ENCODE measurements at places on chromosomes 3 and 15.

DNA sequence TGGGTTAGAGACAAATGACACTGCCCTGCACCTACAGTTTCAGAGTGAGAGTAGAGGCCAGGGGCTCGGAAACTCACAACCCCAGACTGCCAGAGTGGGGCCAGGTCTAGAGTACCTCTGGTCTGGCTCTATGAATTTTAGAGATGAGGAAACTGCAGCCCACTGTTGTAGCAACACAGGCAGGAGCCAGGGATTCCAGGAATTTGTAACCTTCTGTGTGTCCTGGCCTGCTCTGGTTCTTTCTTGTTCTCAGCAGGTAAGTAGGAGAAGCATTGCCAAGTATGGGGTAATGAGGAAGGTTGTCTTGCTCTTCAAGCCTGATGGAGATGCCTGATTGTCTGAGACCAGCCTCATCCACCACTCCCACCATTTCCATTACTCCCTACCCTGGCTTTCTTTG, 221.8 kb downstream of the UACA start:
- no peak for DNase-seq

- DNase-seq, result no peak
These were observed 22.5 kb downstream of the TTC21A start for GRCh38 chr3:39130026-39130425.

DNA sequence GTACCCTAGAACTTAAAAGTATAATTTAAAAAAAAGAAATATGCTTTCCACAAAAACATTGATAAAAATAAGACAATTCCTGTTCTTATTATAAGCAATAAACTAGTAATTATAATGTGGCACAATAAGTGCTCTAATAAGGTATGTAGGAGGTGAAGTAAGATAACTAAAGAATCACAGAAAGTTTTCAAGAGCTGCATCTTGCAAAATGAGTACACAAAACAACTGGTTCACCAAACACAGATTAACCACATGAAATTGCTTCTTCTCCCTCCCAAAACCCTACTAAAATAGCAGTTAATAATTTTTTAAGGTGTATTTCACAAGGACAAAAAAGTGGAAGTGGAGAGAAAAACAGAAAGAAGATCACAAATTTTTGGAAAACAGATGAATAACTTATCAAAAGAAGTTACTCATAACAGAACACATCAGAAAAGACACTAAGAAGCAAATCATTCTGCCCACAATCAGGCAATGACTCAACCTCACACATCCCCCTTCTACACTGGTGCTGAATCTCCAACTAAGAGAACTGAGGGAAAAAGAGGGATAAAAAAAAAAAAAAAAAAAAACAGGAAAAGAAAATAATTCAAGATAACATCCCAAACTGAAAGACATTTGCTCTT, 64.2 kb downstream of the TBC1D5 start:
- no peak for DNase-seq

GRCh38 chr3:10170915-10171478, 6.3 kb downstream of the IRAK2 start:
- DNase-seq, result no peak

DNA sequence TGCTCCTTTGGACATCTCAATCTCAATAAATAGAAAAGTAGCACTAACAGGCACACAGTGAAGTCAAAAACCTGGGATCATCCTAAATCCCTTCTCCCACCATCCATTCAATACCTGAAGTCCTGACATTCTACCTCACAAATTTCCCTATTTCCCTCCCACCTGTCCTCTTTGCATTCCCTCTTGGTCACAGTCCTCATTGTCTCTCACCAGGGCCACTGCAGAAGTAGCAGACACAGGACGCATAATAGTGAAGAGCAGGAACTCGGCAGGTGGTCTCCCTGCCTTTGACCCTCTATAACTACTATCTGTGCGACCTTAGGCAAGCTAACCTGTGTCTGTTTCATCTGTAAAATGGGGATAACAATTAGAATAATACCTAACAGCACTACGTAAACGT, 2.3 kb downstream of the THOC7 start:
- DNase-seq, result no peak

DNA sequence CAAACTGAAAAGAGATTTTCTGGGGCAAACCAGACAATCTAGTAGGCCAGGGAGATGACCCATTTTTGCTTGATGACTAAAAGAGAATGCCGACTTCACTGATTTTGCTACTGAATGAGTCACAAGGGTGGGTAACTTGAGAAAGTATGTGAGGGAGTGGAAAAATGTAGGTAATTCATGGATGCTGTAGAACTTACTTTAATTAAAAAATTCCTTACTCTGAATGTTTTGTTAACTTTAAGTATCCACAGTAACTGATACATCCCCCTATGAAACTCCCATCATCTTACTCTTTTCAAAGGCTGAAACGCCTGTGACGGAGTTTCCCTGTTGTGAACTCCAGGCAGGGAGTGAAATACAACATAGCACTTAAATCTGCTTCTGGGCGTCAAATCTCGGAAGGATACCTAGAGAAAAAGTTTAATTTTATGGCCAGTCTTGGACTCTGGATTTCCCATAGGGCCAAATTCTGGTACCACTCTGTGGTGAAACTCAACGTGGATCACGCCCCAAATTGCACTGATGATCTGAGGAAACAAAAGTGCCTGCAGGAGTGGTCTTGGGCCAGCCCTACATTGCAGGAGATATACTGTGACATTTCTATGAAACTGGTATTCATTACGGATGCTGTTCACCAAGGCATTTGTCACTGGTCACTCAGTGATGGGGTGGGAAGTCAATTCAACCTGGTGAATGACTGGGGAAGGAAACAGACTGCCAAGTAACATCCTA, 24.0 kb downstream of the GOLIM4 start:
- DNase-seq, result no peak

- DNase-seq, result no peak
These were observed 72.8 kb downstream of the SLC9A9 start for GRCh38 chr3:143775459-143775858.

DNA sequence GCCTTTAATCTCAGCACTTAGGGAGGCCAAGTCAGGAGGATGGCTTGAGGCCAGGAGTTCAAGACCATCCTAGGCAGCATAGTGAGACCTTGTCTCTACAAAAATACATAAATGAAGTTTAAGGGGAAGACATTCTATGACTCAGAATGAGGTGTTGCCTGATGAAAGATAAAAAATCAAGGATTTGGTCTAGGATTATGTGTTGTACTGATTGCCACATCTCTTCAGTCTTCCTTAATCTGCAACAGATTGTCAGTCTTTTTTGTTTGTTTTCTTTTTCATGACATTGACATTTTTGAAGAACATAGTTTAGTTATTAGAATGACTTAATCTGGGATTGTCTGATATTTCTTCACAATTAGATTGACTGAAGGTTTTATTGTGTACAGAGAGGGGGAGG, 26.3 kb upstream of the DPPA4 start:
- DNase-seq, result no peak

DNA sequence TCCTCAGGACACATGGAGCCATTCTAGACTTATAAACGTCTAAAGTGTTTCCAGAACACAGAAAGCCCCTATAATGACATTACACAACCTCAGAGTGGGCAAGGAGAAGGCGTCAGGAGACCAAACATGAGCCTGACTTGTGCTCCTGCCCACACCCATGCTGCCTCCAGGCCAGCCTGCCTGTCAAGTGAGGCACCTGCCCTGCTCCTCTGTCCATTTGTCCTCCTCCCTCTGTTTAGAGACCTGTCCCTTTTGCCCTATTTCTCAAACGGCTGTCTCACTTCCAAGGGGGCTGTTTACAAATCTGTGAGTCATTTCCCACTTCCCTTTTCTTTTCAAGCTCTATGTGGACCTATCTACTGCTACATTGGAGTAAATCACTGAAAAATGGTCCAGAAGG, 21.0 kb downstream of the ZDHHC3 start:
- no peak for DNase-seq

DNA sequence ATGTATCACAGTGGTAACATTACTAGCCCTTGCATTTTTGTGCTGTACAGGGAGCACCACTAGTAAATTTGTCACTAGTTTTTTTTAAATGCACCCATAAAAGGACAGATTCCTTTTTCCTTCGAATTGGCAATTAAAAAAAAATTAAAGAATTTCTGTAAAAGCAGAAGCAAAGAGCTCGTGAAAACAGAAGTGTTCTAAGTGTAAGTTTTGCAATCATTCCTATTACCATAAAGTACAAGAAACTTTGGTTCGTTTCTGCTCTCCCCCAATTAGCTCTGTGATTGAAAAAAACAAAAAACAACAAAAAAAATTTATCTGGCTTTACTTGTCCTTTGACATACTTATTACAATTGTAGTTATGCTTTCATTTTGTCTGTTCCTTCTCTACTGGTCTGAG, 5.3 kb downstream of the SERP1 start:
- no peak for DNase-seq
